Fibroblast of the aortic adventitia (primary cell): ENCODE measurements at places on chromosomes 3 and 15. TPM values are rescaled to one million over a fixed set of nuclear protein-coding genes. Genes with fewer than 3 reads are reported as not detected.

Gene FBXO40
- under 0.01 TPM in 1 of 2 replicates, not detected in the other for total RNA-seq

DNA sequence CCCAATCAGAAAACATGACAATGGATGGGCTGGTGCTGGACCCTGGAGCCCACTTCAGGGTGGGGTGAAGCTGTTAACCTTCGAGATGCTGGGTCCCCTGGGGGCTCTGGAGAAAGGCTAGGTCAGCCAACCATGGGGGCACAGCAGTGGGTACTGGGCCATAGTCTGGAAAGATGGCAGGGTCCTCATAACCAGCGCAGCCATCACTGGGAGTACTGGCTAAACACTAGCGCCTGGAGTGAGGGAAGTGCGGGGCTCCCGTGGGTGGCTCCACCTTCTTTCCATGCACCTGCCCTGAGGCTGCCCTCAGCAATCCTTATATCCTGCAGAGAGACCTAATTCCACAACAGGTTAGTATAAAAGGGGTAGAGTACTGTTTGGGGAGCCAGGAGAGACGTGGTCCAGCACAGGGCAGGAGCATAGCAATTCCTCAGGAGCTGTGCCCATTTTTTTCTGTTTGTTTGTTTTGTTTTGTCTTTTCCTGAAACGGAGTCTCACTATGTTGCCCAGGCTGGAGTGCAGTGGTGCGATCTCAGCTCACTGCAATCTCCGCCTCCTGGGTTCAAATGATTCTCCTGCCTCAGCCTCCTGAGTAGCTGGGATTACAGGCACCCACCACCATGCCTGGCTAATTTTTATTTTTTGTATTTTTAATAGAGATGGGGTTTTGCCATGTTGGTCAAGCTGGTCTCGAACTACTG lies 122.6 kb upstream of the MEF2A start:
- no peak for DNase-seq

DNA sequence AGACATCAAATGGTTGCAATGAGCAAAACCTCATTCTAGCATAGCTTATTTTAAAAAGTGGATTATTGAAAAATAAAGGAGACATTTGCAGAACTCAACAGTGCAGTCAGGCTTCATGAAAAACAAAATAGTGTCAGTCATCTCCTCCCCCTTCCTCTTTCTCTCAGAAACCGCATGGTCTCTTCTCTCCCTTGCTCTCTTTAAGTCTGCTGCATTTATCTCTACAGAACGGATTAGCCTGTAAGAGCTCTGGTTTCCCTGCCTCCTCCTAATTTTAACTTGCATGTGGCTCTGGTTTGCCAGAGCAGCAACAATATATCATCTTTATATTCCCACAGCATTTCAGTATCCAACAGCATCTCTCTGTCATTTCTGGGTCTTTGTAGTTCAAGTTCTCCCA lies 609.0 kb downstream of the MECOM start:
- DNase-seq = no peak

DNA sequence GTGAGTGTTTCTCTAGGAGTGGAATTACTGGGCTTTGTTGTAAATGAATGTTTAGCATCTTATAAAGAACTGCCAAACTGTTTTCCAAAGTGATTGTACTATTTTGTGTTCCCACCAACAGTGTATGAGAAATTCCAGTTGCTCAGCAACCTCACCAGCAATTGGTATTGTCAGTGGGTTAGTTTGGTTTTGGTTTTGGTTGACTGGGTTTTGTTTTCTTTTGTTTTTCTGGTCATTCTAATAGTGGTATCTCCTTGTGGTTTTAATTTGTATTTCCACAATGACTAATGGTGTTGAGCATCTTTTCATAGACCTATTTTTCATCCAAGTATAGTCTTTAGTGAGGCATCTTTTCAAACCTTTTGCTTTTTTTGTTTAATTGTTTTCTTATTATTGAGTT lies 27.1 kb downstream of the FILIP1L start:
- peak; percentile 50 for DNase-seq
